ENCODE measurements at places on chromosomes 13 and 19.

DNA sequence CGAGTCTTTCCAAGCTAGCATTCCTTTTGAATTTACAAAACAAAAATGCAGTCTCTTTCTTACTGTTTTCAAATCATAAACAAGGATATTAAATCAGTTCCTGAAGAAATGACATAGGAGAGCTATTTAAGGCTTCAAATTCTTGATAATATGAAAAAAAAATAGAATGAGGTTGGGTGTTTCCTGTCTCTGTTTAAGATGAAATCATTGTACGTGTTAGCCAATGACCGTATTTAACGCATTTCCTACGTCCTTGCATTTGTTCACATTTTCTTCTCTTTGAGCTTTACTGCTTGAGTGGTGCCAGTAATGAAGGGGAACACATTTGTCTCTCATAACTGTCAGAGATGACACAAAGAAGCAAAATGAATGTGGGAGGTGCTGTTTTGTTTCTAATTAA, 821.3 kb downstream of the DIAPH3 start:
- no peak for DNase-seq

DNA sequence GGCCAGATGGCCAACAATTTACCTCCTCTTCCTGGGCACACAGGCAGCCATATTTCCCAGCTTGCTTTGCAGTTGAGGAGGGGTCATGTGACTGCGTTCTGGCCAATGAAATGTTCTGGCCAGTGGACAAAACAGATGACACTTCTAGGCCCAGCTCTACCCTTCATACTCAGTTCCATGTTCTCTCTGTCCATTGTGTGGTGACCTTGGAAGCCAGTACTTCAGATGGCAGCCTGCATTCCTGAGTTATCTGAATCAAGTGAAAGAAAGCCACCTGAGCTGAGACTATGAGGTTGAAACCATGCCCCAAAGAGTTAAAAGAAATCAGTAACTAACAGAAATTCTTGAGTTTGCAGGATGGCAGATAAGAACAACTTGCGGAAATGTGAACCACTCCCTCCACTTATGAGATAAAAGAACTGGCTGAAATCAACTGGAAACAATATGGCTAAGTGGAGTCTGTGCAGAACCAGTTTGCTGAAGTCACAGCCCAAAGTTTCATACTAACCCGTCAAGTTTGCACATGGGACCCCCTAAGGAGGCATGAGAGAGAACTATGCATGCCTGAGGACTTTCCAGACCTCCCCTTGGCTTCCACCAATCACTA, 8.1 kb downstream of the FAM187B start:
- DNase-seq, result no peak

DNA sequence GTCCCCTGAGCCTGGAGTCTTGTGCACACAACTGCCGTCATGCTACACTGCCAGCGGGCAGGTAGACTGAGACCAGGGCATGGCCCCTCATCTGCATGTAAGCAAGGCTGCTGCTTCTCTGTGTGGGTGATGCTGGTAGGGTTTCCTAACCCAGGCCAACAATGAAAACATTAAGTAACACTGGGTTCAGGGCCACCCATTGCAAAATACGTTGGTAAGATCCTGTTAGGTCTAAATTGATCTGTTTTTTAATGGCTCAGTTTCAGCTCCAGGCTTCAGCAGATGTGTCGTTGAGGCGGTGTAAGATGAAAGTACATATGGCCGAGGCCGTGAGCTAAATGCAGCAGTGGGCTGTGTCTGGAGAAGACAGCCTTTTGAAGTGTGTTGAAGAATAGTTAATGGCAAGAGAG, 383.4 kb downstream of the IRS2 start:
- no peak for DNase-seq

- no peak for DNase-seq
Measured at GRCh38 chr13:62387647-62388046, 972.0 kb upstream of the PCDH20 start.

DNA sequence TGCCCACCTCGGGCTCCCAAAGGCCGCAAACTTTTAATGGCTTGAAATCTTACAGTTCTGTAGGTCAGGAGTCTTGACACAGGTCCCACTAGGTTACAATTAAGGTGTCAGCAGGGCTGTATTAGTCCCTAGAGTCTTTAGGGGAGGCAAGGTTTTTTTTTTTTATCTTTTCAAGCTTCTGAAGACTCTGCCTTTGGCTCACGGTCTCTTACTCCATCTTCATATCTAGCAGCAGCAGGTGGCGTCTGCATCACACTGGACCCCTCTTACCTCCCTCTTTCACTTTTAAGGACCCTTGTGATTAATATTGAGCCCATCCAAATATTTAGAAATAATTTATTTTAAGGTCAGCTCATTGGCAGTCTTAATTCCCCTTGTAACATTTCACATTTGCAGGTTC, 11.6 kb downstream of the MIR17HG start:
- no peak for DNase-seq

- DNase-seq, result no peak
Measured at GRCh38 chr19:1387684-1388636, 4.3 kb downstream of the NDUFS7 start.

- no peak for DNase-seq
Measured at GRCh38 chr19:56748378-56748777, 76.8 kb upstream of the ZNF835 start.

DNA sequence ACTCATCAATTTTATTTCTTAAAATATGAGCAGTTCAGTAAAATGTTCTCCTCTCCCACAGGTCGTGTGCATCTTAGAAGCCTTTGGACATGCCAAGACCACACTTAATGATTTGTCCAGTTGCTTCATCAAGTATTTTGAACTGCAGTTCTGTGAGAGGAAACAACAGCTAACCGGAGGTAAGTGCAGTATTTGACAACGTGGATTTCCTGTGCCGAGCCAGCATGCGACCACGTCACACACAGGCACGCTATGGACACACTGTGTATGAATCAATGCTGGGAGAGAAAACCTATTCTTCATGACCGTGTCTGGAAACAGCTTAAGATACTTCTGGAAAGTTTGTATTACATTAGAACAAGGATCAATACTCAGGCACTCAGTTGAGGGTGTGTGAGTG, 268.5 kb downstream of the MYO16 start:
- DNase-seq, result no peak

DNA sequence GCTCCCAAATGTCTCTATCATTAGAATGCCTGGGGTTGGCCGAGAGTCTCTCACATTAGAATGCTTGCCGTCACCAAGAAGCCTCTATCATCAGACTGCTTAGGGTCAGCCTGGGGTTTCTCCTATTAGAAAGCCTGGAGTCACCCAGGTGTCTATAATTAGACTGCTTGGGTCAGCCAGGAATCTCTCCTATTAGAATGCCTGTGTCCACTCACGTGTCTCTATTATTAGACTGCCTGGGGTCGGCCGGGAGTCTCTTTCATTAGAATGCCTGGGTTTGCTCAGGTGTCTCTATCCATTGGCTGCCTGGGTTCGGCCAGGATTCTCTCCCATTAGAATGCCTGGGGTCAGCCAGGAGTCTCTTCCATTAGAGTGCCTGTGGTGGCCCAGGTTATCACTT, 1453.1 kb downstream of the UQCRFS1 start:
- DNase-seq, result no peak

DNA sequence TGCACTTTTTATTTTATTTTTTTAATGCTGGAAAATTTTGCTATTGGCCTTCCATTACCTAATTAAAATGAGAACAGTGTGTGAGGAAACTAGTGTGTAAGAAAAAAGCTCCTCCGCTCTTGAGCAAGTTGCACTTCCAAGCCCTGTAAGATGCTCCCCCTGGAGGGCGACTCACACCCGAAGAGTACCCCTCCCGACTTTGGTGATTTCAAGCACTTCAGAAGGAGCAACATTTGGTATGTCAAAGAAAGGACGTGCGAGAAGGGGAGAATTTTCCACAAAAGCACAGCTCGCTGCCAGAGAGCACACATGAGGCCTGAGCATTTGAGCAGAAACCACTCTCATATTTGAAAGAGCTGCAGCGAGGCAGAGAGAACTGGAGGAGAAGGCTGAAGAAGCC, 504.4 kb downstream of the FGF9 start:
- DNase-seq, result no peak

DNA sequence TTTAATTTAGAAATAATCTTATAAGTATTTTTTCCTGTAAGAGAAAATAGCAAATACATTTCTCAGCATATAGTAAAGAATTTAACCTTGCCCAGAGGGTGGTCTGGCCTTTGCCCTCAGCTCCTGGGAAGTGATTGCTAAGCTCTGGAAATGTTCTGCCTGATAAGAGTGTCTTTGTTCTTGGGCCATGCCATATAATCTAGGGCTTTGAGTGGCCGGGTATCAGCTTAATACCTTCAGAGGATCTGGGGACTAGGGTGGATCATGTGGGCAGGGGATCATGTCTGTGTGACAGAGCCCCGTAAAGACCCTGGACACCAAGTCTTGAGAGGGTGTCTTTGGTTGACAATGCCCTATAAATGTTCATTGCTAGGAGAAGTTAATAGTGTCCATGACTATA, 1032.4 kb upstream of the MIR17HG start:
- no peak for DNase-seq

GRCh38 chr13:61954092-61954491, 538.4 kb upstream of the PCDH20 start:
- DNase-seq, result no peak

GRCh38 chr13:112530861-112531260, 57.1 kb downstream of the TUBGCP3 start:
- no peak for DNase-seq

GRCh38 chr19:51142119-51142518, at the start of gene SIGLEC7:
TSS of gene SIGLEC7 (plus strand) at chr19:51142301. CDS start at chr19:51142370, 69 bp downstream.
- peak; percentile 16 for DNase-seq

DNA sequence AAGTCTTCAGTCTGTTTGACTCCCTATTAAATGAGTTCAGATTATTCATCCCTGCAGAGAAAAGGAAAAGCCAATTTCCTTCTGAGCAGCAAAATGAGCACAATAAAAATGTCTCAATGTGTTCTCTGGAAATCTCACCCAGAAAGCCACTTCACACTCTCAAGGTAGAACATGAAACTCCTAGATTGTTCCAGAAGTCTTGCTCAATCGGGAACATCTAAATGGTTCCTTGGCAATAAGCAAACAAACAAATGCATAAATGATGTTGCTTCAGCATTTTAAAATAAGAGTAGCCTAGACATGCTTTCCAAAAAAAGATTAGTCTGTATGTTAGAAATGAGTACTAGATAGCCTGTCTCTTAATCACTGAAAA, 59.7 kb upstream of the TNFRSF19 start:
- DNase-seq, result no peak

- peak; percentile 24 for DNase-seq
Measured at GRCh38 chr19:3361384-3362216, 4.8 kb upstream of the NFIC start.

GRCh38 chr13:40345654-40346372, 320.6 kb downstream of the FOXO1 start:
- DNase-seq, result no peak

- no peak for DNase-seq
Measured at GRCh38 chr13:66984241-66984640, 245.9 kb downstream of the PCDH9 start.
